ENCODE measurements at places on chromosomes 6 and 20.

GRCh38 chr6:128567029-128567428, 46.6 kb upstream of the PTPRK start:
- no peak for DNase-seq

DNA sequence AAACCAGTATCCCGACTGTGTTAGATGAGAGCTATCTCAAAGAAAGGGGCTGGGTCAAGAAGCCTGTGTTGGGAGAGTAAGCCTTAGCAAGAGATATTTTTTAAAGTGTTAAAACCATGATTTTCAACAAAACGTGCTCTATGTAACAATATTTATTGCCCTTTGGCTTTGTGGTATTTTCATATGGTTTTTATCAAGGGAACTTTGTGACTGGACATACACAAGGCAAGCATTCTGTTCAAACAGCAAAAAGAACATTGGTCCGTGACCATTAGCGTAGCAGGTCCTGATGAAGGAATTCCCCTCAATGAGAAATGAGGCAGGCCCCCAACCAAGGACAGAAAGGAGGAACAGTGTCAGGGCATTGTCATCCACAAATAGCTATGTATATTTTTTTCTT, 222.6 kb downstream of the MYLK4 start:
- no peak for DNase-seq

GRCh38 chr6:126367849-126368248, 27.9 kb downstream of the CENPW start:
- no peak for DNase-seq

DNA sequence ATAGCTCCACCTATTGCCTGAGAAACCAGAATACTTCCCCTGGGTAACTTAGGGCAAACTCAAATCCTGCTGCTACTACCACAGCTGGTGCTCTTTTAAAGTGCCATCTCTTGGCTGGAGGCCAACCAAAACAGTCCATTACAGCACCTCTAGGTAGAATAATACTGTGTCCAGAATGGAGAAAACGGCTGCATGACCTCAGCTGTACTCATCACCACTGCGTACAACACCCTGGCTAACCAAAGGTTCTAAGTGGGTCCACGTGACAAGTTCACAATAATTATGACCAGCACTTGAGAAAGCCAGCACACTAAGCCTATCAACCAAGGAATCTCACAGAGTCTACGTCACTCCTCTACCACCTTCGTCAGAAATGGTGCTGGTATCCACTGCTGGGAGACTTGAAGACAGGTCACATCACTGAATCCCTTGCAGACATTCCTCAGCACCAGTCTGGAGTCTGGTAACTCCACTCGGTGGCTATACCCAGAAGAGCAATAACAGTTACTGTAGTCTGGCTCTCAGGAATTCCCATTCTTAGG, 40.9 kb upstream of the PKIB start:
- no peak for DNase-seq

DNA sequence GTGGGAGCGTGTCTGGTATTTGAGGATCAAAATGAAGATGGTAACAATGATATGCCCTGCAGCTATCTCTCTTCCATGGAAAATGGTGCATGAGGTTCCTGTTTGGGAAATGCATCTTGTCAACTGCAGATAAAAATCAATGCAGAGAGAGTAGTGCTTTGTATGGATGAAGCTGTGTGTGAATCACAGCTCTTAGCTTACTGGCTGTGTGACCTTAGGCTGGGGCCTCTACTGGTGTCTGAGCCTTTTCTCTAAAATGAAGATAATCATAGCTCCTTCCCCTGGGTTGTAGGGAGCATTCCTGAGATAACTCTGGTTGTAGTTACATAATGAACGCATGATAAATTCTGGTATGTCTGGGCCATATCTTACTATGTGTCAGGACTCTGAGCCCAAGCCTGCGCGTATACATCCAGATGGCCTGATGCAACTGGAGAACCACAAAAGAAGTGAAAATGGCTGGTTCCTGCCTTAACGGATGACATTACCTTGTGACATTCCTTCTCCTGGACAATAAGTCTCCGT, 19.6 kb downstream of the ANGPT4 start:
- no peak for DNase-seq

GRCh38 chr20:19888269-19888671, 128.9 kb upstream of the NAA20 start:
- no peak for DNase-seq

DNA sequence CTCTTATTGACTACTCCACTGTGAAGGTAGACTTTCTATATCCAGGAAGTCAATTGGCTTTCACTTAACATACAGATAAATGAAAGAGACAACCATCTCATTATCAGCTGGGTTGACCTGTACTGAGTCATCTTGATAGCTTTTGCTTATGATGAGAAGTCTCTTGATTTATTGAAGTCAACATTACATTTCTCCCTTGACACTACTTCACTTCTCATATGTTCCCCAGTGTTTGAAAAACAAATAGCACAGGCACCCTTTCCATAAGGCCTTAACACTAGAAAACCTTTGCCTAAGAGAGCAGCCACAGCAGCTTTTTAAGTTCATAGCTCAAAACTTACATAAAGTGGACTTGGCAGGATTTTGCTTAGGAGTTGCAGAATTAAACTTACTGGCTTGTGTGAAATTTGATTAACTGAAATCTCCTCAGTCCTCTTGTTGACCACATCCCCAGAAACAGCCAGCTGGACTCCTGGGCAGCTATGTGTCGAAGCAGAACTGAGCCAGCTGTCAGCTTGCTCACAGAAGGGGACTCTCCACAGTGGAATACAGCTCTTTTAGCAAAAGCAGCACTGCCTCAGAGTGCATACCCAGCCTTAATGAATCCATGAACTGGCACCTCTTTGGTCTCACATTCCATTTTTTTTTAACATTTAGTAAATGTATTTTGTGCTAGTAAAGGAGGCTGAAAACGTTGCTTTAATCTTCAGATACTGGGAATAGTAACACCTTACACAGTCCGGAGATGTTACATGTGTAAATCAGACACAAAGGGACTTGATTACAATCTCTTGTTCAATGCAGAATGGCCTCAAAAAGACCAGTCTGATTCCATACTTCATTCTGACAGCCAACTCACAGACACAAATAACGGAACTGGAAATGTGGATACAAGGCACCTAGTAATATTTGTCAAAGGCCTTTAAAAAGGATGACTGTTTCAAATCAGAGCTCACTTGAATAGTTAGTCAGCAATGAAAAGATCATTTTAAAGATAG, 1532.7 kb downstream of the HACE1 start:
- DNase-seq = no peak

- DNase-seq = no peak
Observed at GRCh38 chr20:61300293-61300692, 48.2 kb downstream of the CDH4 start.

GRCh38 chr20:40769677-40770285, 80.7 kb upstream of the MAFB start:
- no peak for DNase-seq
